ENCODE measurements at places on chromosomes 1 and 21.

- DNase-seq: no peak
These were observed 183.6 kb downstream of the NR5A2 start for GRCh38 chr1:200211157-200211556.

- DNase-seq: peak; percentile 41
These were observed 299 bp upstream of the PROX1 start for GRCh38 chr1:213987422-213987926.

DNA sequence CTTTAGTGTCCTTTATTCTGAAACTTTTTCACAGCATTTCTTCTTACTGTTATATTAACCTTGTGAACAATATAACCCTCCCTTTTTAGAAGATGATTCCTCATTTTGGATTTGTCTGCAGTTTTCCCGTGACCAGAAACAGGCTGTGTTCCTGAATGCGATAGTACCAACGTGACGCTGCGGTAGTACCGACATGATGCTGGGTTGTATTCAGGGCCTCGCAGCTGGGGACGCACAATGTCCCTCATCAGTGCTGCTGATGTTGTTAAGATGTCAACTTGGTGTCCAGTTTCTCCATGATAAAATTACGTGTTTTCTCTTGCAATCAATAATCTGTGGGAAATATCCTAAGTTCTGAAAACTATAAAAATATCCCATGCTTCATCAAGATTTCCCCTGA, 761.4 kb upstream of the TPTE start:
- DNase-seq: no peak

- no peak for DNase-seq
These were observed 10.2 kb downstream of the PTPN14 start for GRCh38 chr1:214541206-214541605.
